ENCODE measurements at places on chromosomes 13 and 19. TPM values are rescaled to one million over a fixed set of nuclear protein-coding genes. Genes with fewer than 3 reads are reported as not detected.

DNA sequence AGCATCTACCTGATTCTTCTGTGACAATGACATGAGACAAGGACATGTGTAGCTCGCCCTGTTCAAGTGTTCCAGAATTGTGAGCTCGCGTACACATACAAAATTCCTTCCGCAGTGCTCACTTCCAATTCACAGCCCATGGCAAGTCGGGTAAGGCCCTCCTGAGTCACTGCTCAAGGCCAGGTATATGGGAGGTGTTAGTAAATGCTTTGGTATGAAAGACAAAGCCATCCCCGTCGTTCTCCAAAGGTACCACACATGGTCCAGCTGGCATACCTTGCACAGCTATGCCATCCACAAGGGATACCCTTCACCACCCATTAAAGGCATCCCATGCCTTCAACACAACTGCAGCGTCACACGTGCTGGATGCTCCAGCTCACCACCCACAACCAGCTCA is 4.4 kb upstream of the ELL start:
- DNase-seq, result no peak

GRCh38 chr19:33634361-33635091 is 12.8 kb downstream of the CHST8 start:
- DNase-seq, result no peak

DNA sequence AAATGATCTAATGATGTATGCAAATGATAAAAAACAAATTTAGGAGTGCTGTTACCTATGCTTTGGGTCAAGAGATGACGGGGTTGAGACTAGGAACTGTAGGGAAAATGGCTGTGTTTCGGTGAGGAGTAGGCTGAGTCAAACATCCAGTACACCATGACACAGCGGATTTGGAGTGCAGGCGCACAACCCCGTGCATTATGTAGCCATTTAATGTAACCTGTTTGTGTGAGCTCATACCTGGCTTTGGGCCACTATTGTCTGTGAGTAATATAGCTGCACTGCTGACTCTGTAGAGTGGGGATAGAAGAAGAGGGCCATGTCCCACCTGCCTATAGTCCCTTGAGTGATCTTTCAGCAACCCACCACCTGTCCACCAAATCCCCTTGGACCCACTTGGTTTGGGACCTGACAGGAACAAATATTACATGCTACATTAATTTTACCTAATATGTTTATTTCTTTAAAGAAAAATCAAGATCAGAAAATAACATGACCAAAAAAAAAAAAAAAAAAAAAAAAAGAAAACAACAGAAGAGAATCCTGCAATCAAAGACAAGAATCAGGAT is 95.5 kb upstream of the KLHL1 start:
- no peak for DNase-seq

Gene ZNF208
- 2.1 TPM for total RNA-seq

DNA sequence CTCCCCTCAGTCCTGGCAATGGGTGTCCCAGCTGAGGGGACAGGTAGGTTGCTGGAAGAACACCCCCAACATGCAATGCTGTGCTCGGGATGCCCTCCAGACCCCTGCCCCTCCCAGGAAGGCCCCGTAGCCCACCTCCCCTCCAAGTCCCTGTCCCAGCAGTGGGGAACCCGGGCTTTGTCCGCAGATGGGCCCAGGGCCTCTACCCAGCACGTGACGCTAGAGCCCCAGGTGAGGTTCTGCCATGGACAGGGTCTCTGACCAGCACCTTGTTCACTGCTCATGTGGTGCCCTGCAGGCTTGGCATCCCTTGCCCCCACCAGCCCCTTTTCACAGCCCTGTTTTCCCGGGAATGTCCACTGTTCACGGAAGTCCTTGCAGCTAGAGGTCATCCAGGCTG is 220.0 kb upstream of the SGCG start:
- no peak for DNase-seq

DNA sequence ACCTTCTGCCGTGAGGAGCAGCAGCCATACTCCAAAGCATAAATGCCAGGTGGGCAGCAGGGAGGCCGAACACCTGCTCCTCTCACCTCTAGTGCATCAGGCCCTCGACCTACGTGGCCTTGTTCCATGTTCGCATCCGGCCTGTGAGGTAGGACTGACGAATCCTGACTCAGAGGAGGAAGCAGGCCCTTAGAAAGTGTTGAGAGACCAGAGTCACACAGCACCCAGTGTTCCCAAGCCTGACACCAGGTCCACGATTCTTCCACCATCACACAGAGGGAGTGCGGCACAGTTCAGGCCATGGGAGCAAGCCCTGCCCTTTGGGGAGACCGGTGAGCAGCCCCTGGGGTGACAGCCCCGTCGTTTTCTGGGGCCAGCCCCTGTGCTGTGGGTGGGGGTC is 14.7 kb downstream of the ATP12A start:
- DNase-seq, result no peak

GRCh38 chr13:34553376-34553775 is 388.7 kb upstream of the NBEA start:
- DNase-seq, result no peak

- DNase-seq, result no peak
Observed at GRCh38 chr13:49353908-49354307, 90.0 kb downstream of the CAB39L start.

Gene NXNL1
- total RNA-seq, result not detected

DNA sequence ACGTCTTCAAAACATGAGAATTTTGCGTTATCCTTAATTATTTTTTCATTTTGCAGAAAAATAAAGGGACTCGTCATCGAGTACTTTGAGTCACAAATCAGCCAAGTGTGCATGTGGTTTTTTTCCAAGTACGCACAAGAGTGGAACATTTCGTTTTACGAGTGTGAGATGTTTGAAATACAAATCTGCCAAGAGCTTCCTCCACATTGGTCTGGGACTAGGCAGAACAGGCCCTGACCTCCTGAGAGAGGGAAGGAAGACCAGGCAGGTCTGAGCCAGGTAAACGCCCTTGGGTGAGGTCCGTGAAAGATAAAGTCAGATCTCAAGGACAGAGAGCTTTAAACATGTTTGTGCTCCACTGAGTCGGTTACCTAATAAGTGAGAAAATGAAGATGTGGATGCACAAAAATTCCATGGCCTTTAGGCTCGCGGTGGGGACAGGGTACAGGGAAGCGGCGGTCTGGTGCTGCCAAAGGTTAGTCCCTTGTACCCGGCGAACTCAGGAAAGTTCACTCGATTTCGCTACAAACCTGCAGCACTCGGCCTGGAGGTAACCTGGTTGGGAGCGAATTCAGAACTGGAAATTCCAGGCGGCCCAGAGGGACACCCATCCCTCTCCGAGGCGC is 473 bp upstream of the ITM2B start:
- no peak for DNase-seq

Gene FUT6
- total RNA-seq, result 44.4 TPM

DNA sequence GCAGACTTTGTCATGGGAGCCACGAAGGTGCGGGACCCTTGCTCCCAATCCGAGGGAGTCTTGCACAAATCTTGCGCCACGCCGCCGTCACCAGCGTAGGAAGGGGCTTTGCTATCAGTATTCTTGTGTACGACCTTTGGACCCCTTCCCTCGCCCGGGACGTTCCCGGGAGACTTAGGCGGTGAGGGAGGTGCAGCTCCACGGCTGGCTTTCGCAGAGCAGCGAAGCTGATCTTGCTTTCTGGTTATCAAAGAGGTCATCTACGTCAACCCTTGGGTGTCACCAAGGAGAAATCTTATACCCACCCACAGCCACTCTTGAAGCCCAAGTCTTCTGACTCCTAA is 583 bp downstream of the TECR start:
- peak; percentile 85 for DNase-seq

- DNase-seq, result no peak
Observed at GRCh38 chr13:43985422-43986072, 105.8 kb downstream of the LACC1 start.

- DNase-seq, result no peak
Observed at GRCh38 chr13:21853779-21854178, 182.9 kb downstream of the FGF9 start.

- no peak for DNase-seq
Observed at GRCh38 chr19:31418055-31418454, 68.8 kb upstream of the TSHZ3 start.

Gene KCNRG
- total RNA-seq, result 0.66 TPM

DNA sequence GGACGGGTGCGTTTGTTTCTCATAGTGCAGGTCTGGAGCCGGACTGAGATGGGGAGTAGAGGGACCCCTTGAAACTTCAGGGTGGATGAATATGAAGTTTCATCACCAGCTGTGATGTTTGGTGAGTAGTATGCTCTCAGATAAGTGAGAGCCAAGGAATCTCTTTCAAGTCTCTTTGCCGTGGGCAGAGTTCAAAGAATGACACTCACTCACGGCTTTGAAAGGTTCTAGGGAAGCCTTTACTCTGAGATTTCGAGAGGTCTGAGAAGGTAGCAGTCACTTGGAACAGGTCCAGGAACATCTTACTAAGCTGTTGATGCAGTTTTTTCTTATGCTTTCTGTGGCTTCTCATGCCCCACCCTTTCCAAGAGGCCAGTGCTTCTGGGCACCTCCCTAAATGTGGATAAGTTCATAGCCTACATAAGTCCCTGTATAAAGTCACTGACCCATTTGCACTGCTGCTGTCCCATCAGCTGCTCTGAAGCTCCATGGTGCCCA is at the start of gene IGFL2:
Gene IGFL2, plus strand, starts transcription at position 448 of the 498 bp plus-strand sequence. Its CDS starts 41 bp downstream, at position 489.
- DNase-seq, result no peak

DNA sequence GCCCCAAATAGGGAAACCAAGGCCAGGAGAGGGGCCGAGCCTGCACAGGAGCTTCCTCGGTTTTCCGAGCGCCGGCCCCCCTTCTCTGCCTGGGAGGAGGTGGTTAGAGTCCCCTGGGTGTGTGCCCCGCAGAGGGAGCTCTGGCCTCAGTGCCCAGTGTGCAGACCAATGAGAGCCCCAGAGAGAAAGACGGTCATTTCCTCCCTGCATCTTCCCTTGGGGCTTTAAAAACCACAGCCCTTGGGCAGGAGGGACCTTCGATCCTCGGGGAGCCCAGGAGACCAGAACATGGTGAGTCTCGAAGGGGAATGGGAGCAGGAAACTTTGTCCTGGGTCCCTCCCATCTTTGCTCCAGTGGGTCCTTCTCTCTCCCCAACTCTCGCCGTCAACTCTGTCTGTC is at the start of gene C5AR1:
Gene C5AR1, plus strand, starts transcription at position 254 of the 400 bp plus-strand sequence. Its CDS starts 35 bp downstream, at position 289.
- no peak for DNase-seq

Gene OR7C1
- not detected for total RNA-seq

Gene DACH1
- total RNA-seq, result 3.2 TPM

Gene CYP4F11
- total RNA-seq, result 8.8 TPM

GRCh38 chr13:76029088-76029487 is 393.0 kb downstream of the LMO7 start:
- DNase-seq, result no peak

DNA sequence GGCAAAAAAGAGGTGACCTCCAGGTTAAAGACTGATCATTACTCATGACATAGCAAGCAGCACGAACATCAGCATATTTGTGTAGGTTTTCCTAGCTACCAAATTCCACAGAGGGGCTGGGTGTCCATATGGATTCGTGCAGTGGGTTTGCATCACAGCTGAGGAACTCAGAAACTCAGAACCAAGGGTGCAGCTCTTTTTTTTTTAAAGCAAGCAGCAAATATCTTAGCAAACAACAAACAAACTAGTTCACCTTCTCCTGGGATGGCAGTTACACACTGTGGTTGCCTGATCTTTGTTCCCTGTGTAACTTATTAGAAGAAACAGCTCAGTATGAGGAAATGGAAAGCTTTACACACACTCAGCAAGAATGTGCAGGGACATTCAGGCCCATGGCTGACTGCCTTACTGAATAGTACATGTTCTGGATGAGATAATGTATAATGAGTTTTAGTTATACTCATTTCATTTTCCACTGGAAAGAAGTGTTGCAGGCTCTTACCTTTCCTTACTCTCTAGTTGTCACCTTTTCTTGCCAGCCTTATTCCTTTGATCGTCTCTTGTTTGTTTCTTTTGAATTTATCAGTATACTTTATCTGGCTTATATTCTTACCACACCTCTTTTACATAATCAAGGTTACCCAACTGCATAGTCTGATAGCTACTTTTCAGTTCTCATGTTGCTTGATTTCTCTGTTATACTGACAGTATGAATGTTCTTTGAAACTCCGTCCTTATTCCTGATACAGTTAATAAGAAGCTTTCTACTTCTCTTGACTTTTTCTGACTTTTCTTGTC is 4.3 kb downstream of the NDFIP2 start:
- peak; percentile 30 for DNase-seq

Gene CGB3
- total RNA-seq, result not detected

DNA sequence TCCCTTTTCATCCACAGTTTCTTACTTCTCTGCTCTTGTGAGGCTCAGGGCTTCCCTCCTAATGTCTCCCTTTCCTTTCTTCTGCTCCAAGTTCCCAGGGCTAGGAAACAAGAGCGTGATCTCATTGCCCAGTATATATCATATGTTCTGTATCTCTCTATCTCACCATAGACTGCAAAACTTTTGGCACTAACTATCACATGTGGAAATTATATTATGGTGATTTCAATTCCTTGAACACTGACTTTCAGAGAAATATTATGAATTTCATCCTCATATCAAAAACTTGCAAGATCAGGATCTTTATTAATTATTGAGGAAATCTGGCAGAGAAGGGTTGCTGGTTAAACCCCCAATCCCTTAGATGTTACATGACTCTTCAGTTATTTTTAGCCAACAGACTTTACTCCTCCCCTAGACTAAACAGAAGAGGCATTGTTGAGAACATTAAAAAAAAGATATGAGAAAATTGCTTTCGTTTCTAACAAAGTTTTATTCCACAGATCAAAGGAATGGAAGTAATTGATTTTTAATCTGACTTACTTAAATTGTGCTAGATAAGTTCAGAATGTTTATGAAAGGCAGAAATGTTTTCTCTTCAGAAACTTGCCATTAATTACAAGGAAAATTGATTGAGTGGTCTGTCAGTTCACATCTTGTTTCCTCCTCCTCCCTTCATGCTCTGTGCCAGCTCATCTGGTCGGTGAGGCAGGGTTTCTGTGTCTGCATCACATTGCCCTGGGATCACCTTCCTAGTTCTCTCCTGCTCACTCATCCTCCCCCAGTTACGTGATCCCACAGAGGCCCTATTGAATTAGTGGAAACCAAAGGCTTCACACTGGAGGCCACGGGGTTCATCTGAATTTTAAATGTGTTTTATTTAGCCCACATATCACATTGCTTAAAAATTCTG is 378.5 kb downstream of the LMO7 start:
- no peak for DNase-seq

- no peak for DNase-seq
Observed at GRCh38 chr19:611481-611868, 21.8 kb downstream of the HCN2 start.

Gene GZMM
- total RNA-seq, result 0.76 TPM

Gene OVOL3
- total RNA-seq, result not detected

- no peak for DNase-seq
Observed at GRCh38 chr13:49435992-49436391, 7.9 kb downstream of the CAB39L start.

DNA sequence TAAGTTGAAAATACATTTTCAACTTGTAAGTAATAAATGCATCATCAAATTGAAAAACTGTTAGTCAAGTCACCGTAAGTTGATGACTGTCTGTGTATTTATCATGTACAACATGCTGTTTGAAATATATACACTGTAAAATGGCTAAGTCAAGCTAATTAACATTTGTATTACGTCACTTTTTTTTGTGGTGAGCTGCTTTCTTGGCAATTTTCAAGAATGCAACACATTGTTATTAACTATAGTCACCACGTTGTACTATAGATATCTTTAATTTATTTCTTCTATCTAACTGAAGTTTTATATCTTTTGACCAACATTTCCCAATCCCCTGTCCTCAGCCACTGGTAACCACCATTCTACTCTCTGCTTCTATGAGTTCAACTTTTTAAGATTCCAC is 57.0 kb downstream of the RBM26 start:
- no peak for DNase-seq

- no peak for DNase-seq
Observed at GRCh38 chr19:34468409-34468808, 13.1 kb upstream of the WTIP start.

- no peak for DNase-seq
Observed at GRCh38 chr13:30373727-30374126, 48.6 kb upstream of the UBE2L5 start.

All from mucosa of descending colon (tissue), 3 donors.